ENCODE measurements at places on chromosomes 2 and 18.
A peak's percentile ranks its signal among the peaks of the same experiment; 100 is the strongest.

DNA sequence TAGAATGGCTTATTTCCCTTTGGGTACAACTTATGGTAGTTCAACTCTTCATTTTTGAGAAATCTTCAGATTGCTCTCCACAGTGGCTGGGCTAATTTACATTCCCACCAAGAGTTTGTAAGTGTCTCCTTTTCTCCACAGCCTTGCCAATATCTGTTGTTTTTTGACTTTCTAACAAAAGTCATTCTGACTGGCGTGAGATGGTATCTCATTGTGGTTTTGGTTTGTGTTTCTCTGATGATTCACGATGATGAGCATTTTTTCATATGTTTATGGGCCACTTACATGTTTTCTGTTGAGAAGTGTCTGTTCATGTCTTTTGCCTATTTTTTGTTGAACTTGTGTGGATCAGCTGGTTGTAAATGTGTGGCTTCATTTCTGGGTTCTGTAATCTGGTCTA, 871.0 kb downstream of the EPHA4 start:
- DNase-seq: no peak

GRCh38 chr18:48789259-48789812, 161.4 kb downstream of the SMAD7 start:
- DNase-seq: no peak

DNA sequence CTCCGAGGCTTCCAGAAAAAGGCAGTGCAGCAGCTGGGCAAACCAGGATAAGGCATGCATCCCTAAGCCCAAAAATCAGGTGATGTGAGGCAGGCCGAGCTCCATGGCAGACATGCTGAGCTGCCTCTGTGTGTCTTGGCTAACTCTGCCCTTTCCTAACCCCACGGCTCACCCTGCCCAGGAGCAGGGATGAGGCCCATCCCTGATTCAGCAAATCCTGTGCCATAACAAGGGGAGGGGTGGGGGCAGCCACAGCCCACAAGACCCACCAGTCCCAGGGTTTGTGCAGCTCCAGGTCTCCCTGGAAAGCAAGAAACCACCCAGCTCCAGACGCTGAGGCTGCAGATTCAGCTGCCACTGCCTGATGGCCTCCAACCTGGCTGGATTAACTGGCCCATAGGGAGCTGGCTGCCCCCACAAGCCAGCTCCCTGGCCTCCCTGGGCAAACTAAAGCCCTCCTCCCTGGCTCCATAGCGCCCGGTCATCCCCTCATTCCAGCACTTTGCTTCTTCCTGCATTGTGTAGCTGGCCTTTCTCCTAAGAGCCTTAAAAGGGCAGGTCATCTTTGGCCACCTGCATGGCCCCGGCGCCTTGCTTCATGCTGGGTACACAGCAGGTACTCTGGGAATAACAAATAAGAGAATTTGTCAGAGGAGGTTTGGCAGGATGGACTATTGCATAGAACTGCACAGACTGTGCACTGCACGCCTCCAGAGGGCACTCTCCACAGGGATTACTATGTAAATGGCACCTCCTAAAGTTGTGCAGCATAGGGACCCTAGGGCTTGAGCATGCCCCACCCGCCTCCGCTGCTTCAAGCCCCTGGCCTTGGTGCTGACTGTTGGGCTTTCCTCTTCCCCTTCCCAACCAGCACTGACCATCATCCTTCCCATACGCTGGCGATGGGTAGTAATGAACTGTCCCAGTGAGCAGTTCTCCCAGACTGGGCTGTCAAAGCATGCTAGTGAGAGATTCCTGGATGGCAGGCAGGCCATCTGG, 10.7 kb downstream of the STEAP3 start:
- no peak for DNase-seq

- no peak for DNase-seq
Measured at GRCh38 chr2:29155578-29155977, 40.4 kb downstream of the CLIP4 start.

GRCh38 chr2:49973917-49974368, 819.6 kb upstream of the FSHR start:
- DNase-seq: peak; percentile 19

DNA sequence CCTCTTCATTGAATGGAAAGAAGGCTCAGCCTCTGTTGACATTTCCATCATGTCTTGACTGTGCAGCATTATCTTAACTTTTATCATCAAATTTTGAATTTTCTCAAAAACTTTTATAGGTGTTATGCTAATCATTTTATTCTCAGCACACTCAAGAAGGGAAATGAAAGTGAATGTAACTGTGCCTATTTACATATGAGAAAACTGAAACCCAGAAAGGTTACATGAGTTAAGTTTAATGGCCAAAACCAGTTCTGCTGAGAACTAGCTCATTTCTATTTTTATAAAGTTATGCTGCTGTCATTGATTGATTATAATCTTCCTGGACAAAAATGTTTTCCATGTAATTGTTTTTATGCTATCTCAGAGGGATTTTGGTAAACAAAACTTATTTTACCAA, 618.8 kb upstream of the NRXN1 start:
- DNase-seq: no peak

GRCh38 chr2:21003572-21004180, 40.2 kb downstream of the APOB start:
- no peak for DNase-seq

DNA sequence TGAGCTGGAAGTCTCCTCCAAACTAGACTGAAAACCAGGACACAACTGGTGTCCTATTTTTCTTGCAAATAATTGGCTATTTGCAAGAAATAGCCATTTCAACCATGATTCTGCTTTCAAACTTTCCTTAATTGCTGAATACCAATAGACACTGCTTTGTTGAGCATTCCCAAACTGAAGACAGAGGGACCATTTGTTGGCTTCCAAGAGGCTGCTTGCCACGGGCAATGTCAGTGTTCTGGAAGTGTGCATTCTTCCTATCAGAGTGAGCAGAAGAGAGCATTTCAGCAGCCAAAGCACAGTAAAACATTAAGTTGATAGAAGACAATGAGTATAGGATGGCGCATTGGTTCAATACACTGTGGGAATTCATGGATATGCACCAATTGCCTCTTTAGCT, 360.5 kb upstream of the RGPD4 start:
- no peak for DNase-seq

- DNase-seq: no peak
Measured at GRCh38 chr2:109166811-109167210, 37.8 kb downstream of the SH3RF3 start.

DNA sequence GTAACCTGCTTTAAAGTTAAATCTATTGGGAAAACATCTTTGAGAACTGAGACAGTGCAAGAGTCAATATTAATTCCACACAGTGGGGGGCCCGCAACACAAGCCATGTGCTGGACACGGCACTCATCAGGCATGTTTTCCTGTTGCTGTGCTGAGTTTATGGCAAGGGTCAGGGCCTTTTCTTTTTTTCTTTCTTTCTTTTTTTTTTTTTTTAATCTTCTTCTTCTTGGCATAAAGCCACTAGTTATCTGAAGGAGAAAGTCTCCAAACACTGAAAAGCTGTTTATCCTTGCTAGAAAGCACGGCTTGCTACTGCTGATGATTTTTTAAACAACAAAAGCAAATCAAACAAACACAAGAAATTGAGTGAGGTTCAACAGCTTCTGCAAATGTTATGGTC, 252.1 kb downstream of the ZNF521 start:
- DNase-seq: no peak

DNA sequence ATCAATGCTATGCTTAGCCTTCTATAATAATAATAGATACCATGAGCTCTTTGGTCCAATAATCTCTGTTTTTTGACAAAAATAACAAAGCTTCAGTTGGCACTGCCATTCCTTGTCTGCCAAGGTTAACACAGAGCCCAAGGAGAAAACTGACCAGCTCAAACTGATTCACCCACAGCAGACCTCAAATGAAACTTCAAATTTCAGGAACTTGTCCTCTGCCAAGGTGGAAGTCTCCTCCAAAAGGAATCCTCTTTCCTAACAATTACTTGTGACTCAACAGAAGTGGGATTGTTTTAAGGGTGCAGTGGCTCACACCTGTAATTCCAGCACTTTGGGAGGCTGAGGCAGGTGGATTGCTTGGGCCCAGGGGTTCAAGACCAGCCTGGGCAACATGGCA, 12.1 kb downstream of the AAK1 start:
- no peak for DNase-seq

- no peak for DNase-seq
Measured at GRCh38 chr18:42824178-42824577, 291.3 kb downstream of the RIT2 start.

GRCh38 chr2:9814129-9814868, 29.0 kb upstream of the TAF1B start:
- DNase-seq: no peak

DNA sequence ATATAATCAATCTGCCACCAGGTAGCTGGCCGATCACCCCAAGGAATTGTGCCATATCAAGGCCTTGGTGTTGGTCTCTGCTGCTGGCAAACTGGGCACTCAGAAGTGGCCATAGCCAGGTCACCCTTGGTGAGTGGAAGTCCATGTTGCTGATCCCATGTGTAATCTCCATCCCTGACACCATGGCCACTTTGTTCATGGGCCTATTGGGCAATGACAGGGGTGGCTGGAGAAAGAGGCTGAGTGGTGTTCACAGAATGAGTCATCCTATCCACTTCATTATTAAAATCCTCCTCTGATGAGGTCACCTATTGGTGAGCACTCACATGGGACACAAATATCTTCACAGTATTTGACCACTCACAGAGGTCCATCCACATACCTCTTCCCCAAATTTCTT, 26.7 kb upstream of the CD226 start:
- DNase-seq: no peak

DNA sequence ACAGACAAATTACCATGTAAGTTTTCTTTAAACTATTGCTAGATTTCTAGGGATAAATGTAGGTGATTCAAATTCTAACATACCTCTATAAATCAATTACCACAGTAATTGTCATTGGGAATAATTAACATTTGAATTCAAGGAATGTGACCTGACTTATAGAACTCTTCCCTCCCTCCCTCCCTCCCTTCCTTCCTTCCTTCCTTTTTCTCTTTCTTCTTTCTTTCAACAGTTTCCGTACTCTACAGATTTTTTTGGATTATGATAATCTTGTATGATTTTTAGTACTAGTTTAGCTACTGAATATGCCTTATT, 18.2 kb upstream of the FTCDNL1 start:
- no peak for DNase-seq

- DNase-seq: no peak
Measured at GRCh38 chr2:104752504-104752903, 101.4 kb upstream of the POU3F3 start.

GRCh38 chr2:223075301-223076270, 23.6 kb downstream of the KCNE4 start:
- no peak for DNase-seq

- no peak for DNase-seq
Measured at GRCh38 chr2:198776616-198777406, 680.9 kb downstream of the SATB2 start.

DNA sequence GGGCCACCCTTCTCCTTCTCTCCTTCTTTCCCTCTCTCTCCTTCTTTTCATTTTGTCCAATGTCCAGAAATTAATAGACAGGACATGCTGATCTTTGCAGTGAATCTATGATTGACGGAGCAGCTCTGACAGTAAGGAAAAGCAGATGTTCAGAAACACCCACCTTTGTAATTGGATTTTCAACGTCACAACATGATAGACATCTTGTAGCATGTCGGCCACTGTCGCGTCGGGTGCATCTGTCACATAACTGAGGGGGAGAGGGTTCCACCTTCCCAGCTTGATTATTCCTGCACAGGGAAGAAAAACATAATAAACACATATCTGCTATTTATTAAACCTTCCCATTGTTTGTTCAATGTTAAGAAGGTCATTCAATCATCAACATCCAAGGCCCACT, 76.2 kb downstream of the SATB2 start:
- no peak for DNase-seq

- no peak for DNase-seq
Measured at GRCh38 chr2:147441182-147441581, 403.6 kb upstream of the ACVR2A start.

Measured in HT-29 (cell line).